H54 (cell line): ENCODE measurements at places on chromosomes 1 and 21.

GRCh38 chr1:247347477-247348222 is 16.0 kb upstream of the ZNF496 start:
- DNase-seq: no peak

DNA sequence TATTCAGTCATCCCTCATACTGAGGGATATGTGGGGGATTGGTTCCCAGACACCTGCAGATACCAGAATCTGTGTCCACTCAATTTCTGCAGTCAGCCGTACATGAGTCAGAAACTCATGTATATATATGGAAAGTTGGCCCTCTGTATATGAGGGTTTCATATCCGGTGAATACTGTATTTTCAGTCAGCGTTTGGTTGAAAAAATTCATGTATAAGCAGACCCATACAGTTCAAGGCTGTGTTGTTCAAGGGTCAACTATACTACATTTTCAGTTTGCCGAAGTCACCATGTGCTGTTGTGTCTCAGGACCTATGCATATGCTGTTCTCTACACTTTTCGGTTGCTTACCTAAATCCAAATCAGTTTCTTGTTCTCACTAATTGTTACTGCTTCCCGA is 10.5 kb downstream of the AXDND1 start:
- DNase-seq: no peak

DNA sequence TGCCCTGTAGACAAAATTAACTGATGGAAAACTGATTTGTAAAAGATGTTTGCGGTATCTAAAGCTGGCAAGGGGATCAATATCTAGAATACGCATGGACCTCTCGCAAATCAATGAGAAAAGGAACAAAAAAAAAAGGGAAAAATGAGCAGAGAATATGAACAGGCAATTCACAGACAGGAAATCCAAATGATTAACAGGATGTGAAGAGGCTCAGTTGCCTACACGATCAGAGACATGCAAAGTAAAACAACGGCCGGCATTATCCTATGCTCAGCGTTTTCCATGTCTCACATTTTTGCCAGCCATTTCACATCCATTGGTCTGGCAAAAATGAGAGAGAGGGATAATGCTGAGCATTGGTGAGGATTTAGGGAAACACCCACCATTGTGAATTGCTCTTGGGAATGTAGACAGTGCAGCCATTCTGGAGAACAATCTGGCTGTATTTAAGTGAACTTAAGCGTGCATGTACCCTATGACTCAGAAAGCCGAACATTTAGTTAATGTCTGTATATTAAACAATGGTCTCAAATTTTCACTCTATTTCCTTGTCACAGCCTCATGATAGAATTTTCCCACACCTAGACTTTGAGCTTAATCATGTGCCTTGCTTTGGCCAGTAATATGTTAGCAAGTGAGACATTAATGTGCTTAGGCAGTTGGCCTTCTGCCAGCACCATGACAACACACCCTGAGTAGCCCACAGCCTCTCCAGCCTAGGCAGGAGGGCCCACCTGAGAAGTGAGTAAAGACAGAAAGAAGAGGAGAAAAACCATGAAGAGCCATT is 61.0 kb upstream of the NBPF3 start:
- no peak for DNase-seq

- no peak for DNase-seq
Observed at GRCh38 chr1:159826441-159827101, at the start of gene SLAMF8. Gene SLAMF8 (plus strand): TSS chr1:159826873. CDS start chr1:159826899, 26 bp downstream.

- DNase-seq: no peak
Observed at GRCh38 chr21:30306884-30307283, 13.2 kb downstream of the KRTAP26-1 start.

DNA sequence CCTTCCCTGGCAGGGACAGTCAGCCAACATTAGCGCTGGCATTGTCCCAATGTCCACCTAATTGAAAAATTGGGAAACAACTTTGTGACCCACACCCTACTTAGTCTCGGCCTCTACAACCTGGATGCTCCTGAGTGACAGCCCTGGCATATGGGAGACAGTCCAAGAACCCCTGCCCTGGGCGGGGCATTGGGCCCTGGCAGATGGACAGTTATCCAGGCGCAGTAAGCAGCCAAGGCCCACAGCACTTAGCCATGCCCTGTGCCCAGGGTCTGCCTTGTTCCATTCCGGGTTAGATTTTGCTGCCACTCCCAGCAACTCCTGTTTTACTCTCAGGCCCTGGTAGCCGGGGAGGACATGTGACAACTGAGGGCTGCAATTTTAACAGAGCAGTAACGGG is 50.3 kb downstream of the NFASC start:
- DNase-seq: no peak

DNA sequence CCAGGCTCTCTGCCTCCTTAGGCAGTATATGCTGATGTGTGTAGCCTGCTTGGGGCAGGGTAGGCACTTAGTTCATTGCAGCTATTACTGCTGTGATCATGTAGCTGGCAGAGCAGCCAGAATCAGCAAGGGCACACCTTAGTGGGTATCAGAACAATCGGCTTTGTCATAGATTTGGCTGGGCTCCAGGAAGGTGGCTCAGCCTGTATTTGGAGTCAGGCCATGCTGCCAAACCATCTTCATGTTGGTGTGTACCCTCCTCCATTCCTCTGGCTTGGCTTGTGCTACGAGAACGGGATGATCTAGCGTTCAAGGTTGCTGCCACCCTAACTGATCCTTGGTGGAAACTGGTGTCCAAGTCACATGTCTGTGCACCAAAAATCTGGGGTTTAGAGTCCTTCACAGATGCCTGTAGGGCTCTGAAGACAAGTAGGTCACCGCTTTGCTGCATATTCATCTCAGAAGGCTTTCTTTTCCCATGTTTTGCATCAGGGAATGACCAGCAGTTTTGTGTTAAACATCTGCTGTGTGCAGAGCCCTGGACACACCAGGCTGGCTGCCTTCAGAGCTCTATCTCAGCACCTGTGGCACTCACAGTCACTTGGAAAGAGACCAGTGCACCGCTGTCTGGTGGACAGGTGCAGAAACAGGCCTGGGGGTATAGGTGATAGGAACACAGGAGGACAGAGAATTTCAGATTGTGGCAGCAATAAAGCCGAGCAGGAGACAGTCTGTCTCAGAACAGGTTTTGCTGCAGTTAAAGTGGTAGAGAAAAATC is 23.7 kb downstream of the VANGL1 start:
- DNase-seq: no peak

- DNase-seq: no peak
Observed at GRCh38 chr1:2175055-2175414, 19.5 kb downstream of the FAAP20 start.

- DNase-seq: no peak
Observed at GRCh38 chr1:27605796-27606707, 2.1 kb upstream of the AHDC1 start.

DNA sequence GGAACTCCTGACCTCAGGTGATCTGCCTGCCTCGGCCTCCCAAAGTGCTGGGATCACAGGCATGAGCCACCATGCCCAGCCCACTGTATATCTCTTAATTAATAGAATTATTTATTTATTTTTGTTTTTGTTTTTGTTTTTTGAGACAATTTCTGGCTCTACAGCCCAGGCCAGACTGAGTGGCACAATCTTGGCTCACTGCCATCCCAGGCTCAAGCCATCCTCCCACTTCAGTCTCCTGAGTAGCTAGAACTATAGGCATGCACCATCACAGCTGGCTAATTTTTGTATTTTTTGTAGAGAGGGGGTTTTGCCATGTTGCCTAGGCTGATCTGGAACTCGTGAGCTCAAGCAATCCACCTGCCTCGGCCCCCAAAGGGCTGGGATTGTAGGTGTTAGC is 15.7 kb upstream of the WDTC1 start:
- no peak for DNase-seq

DNA sequence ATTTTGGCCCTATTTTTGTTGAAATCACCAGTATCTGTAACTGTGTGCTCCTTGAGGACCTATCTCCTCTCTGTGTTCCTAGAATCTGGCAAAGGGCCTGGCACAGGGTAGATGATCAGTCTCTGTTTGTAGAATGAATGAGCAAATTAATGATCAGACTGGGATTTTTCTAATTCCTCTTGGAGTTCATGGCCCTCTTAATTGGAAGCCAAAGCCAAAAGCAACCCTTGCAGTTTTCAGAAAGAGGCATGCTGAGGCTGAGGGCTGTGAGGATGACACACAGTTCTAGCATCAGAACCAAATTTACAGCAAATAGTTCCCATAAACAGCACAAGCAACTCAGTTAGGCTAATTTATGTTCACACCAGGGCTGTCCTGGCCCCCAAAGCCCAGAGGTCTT is 111.1 kb upstream of the BEND5 start:
- no peak for DNase-seq

DNA sequence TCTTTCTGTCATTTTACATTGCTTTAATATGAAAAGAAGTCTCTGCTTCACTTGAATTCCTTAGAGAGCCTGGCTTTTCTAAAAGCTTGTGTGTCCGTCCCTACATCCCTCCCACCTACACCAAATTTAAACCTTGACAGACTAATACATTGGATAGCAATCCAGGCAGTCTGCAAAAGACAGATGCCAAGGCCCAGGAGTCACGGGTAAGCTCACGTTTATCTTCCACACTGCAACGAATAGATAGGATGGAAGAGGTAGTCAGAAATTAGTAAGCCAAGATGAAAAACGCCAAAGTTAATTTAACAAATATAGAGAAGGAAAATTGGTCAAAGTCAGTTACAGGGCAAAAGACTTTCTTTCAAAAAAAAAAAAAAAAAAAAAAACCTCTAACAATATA is 338.1 kb downstream of the SMYD3 start:
- no peak for DNase-seq

DNA sequence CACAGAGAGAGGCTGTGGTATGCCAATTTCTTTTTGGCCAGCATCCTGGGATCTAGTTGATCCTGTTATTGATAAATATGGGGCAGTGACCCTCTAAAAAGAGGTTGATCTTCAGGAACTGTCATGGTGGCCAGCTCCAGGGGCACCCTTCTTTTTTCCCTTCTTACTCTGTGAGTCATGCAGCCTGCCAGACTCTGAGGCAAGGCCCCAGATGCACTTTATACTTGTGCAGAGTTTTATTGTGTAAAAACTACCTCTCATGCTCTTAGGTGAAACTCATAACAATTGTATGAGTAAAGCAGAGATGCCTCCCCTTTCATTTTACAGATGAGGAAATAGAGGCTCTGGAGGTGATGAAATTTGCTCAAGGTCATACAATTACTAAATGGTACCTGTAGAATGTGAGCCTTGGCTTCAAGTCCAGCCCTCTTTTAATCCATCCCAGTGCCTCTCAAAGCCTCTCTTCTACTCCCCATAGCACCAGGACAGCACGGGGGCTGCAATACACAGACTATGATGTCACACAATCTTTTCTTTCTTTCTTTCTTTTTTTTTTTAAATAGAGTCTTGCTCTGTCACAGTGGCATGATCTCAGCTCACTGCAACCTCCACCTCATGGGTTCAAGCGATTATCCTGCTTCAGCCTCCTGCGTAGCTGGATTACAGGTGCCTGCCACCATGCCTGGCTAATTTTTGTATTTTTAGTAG is 387.8 kb downstream of the KCNH1 start:
- peak; percentile 18 for DNase-seq

GRCh38 chr1:37186246-37186756 is 152.0 kb upstream of the GRIK3 start:
- no peak for DNase-seq

GRCh38 chr1:148263128-148263905 is 111.2 kb upstream of the NBPF11 start:
- DNase-seq: peak; percentile 47

- no peak for DNase-seq
Observed at GRCh38 chr1:229716704-229717103, 90.7 kb downstream of the URB2 start.
